Stimulated activated CD4-positive, alpha-beta T cell treated with anti-CD3 and anti-CD28 coated beads, Interleukin-15, amount 100 ng/mL, for 24 hours (primary cell): ENCODE measurements at places on chromosomes 5 and 9.

DNA sequence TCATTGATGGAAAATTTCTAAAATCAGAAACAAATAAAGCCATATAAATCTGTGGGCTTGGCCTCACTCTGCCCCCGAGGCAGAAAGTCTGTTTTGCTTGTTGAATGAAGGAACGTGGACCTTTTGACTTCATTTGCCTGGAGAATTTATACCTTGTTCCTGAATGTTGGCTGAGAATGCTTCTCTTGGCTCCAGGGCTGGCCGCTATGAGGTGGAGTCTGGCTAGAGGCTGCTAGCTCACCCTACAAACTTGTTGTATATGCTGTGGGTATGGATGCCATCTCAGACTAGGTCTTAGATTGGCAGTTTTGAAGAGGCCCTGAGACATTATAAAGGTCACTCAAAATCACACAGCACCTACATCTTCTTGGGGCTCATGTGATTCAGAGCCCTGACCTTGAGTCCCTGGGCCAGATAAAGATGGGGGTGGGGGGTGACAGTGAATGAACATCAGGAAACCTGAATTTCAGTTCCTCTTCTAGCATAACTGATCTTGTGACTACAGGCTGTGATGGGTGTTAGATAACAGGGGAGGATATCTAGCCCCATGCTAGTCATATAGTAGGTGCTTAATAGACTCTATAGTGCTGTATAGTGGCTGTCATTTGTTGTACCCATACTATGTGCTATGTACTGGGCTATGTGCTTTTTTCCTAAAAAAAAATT is 2.8 kb downstream of the GM2A start:
- DNase-seq: no peak

DNA sequence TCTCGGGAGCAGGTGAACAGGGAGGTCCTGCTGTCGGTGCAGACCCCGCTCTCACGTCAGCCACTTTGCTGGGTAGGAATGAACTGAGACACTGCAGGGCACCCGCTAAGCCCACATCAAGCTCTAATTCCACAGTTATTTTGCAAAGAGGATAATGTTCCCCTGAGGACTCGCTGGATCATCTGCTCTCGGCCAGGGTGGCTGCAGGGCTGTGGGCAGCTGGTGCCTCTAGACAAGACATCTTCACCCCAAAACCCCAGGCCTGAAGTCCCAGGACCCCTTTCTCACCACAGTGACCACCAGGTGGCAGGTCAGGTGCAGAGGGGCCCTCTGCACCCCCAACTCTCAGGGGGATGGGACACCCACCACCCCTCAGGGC is 135.1 kb upstream of the PPP1R26 start:
- no peak for DNase-seq

- no peak for DNase-seq
These were observed 276.7 kb upstream of the KIF2A start for GRCh38 chr5:62029303-62029702.

DNA sequence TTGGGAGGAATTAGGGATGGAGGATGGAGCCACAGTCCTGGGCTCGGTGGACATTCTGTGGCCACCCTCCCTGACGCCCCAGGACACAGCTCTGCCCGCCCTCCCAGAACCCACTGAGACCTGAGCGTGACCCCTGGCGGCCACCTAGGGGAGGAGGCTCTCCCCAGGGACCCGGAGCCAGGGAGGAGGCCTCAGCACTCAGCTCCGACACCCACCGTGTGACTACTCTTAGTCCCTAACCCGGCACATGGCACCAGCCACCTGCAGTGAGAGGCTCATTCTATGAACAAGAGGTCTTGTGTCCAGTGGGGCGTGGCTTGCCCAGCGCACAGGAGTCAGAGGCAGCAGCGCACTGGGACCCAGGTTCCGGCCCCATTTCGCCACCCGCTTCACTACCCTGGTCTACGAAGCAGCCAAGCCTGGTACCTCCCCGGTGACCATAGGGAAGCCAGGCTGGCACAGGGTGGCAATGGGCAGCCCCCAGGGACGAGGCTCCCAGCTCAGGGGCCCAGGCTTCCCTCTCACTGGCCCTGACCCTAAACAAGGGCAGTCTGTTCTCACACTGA is 10.2 kb downstream of the SARDH start:
- no peak for DNase-seq

GRCh38 chr5:74404574-74405508 is 235.7 kb downstream of the ENC1 start:
- DNase-seq: no peak

DNA sequence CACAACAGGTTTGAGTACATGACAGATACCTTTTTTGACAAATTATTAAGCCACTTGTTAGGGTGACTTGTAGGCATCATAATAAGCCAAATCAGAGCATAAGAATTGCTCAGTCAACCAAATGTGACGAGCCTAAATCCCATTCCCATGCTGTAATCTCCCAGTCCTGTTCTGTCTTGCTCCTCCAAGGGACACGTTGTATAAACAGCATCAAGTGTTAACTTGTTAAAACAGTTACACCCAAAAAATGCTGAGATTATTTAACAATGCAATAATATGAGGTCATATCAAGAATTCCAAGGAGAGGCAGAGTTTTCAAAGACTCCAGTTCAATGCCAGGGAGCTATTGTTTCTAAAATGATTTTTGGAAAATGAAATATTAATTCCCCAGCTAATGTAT is 76.2 kb downstream of the SH3TC2 start:
- no peak for DNase-seq

- no peak for DNase-seq
These were observed 84.3 kb downstream of the EQTN start for GRCh38 chr9:27212621-27213020.

GRCh38 chr9:37035648-37036370 is 1.7 kb upstream of the PAX5 start:
- DNase-seq: no peak

DNA sequence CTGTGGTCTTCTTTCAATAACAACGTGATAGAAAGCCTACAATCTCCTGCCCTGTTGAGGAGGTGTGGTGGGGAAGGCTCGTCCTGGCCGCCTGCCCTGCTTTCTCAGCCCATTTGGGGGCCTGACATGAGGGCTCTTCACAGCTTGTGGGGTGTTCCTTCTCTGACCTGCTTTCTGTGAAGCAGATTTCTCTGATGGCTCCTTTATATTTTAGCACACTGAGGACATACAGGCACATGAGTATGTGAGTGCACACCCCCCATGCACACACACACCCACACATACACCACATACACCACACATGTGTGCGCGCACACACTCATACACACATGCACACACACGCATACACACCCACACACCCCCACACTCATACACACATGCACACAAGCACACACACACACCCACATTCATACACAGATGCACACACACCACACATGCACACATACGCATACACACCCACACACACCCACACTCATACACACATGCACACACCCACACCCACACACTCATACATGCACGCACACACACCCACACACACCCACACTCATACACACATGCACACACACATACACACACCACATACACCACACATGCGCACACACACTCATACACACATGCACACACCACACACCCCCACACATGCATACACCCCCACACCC is 117.5 kb downstream of the COL5A1 start:
- DNase-seq: no peak

GRCh38 chr9:5579881-5580280 is 49.0 kb upstream of the RIC1 start:
- no peak for DNase-seq

GRCh38 chr5:112366987-112367386 is 52.1 kb downstream of the EPB41L4A start:
- no peak for DNase-seq

- DNase-seq: no peak
These were observed 99.2 kb upstream of the LIFR start for GRCh38 chr5:38655691-38656090.

- DNase-seq: peak; percentile 26
These were observed 45.0 kb upstream of the NR3C1 start for GRCh38 chr5:143448518-143448917.

- DNase-seq: no peak
These were observed 89.7 kb upstream of the NR4A3 start for GRCh38 chr9:99731950-99732349.

- no peak for DNase-seq
These were observed 241.4 kb downstream of the FSTL4 start for GRCh38 chr5:133370904-133371303.

DNA sequence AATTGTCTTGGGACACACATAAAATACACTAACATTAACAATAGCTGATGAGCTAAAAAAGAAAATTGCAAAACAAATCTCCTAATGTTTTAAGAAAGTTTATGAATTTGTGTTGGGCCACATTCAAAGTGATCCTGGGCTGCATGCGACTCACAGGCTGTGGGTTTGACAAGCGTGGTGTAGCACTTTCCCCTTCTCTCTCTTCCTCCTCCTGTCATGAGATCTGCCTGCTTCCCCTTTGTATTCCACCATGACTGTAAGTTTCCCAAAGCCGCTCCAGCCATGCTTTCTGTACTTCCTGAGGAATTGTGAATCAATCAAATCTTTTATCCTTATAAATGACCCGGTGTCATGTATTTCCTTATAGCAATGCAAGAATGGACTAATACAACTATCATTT is 178.0 kb downstream of the TLR4 start:
- no peak for DNase-seq

DNA sequence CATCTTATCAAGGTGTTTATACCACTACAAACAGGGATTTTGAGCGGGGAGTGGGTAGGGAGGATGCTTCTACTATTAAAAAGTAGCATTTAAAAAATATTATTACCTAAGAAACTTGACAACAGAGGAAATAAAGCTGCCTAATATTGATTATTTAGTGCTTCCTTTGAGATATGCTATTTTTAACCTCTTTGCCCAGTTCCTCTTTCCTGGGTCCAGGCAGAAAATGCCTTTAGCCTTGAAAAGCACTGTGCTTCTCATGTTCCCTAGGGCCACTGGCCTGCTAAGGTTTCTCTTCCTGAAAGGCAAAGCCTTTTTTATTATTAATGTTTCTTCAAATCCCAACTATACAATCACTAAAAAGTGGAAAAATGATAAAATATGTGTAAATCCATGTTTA is 217.2 kb upstream of the HAPLN1 start:
- no peak for DNase-seq

GRCh38 chr5:159415301-159415937 is 85.1 kb upstream of the IL12B start:
- no peak for DNase-seq

- no peak for DNase-seq
These were observed 719.5 kb downstream of the TLR4 start for GRCh38 chr9:118423721-118424120.

- no peak for DNase-seq
These were observed 81.5 kb downstream of the PALM2AKAP2 start for GRCh38 chr9:109861499-109861898.

DNA sequence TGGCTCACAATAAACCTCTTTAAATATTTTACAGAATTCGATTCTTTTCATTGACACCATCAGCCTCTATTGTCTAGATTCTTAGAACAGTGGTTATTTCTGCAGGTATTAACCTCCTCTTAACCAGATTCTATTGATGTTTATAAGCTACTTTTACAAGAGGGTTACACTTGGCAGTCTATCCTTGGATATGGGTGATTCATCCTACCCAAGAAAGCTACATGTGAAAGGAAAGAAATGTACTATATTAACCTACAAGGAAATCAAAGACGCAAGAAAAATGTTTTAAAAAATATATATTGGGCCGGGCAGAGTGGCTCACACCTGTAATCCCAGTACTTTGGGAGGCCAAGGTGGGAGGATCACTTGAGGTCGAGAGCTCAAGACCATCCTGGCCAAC is 16.7 kb downstream of the SLC25A25 start:
- DNase-seq: no peak

DNA sequence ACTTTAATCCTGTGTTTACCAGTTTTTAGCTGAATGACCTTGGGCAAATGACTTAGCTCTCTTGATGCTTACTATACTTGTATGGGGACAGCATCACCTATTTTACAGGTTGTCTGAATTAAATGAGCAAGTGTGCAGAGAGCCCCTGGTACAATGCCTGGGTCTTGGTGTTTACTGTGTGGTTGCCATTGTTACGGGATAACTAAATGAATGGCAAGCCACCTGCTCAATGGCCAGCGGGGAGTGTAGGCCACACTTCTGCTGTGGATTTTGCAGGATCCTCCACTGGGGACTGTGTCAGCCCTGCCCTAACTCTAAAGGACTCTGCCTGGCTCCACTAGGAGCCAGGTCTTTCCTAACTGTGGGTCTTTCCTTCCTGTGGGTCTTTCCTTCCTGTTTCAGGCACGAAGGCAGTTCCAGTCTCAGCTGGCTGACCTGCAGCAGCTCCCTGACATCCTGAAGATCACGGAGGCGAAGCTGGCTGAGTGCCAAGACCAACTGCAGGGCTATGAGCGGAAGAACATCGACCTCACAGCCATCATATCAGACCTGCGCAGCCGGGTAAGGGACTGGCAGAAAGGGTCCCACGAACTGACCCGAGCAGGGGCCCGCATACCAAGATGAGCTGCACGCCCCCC is 10.3 kb upstream of the GLE1 start:
- peak; percentile 11 for DNase-seq

DNA sequence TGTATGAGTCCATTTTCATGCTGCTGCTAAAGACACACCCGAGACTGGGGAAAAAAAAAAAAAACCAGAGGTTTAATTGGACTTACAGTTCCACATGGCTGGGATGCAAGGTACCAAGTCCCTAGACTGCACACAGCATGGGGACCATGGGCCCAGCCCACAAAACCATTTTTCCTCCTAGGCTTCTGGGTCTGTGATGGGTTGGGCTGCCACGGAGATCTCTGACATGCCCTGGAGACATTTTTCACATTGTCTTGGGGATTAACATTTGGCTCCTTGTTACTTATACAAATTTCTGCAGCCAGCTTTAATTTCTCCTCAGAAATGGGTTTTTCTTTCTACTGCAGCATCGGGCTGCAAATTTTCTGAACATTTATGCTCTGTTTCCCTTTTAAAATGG is 340.3 kb upstream of the NUDT12 start:
- no peak for DNase-seq

DNA sequence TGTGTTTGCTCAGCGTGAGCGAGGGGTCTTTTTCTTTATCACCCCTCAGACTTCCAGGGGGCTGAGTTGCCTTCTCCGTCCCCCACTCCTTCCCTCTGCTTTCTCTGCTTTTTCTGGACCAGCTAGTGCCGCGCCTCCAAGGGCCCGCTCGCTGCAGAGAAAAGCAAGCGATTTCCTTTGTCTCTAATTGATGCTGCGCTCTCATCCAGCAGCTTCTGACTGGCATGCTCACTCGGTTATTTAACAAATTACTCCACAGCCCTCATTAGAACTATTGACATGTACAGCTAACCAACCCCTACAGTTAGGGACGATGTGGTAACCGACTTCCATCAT is 288.0 kb downstream of the ELAVL2 start:
- DNase-seq: no peak

GRCh38 chr5:124373883-124374282 is 372.6 kb downstream of the ZNF608 start:
- DNase-seq: no peak
